ENCODE measurements at places on chromosomes 7 and 10. TPM values are rescaled to one million over a fixed set of nuclear protein-coding genes. Genes with fewer than 3 reads are reported as not detected.
A peak's percentile ranks its signal among the peaks of the same experiment; 100 is the strongest.

DNA sequence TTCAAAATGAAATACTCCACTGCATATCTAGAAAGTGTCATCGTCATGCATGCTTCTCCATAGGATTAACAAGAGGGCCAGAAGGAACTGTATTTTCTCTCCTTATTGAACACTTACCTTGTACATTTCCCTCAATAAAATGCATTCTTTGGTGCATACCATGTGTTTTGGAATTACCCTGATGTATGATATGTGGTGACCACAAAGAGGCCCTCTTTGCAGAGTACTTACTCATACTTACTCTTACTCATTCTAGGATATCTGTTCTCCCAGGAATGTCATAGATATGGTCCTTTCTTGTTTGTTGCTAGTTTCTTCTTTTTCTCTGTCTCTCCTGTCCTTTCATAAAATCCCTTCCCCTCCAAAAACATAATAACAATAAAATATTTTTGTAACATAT, 1087.1 kb upstream of the POT1 start:
- DNase-seq = no peak

GRCh38 chr10:126270111-126270510, 118.2 kb downstream of the ADAM12 start:
- DNase-seq = no peak

DNA sequence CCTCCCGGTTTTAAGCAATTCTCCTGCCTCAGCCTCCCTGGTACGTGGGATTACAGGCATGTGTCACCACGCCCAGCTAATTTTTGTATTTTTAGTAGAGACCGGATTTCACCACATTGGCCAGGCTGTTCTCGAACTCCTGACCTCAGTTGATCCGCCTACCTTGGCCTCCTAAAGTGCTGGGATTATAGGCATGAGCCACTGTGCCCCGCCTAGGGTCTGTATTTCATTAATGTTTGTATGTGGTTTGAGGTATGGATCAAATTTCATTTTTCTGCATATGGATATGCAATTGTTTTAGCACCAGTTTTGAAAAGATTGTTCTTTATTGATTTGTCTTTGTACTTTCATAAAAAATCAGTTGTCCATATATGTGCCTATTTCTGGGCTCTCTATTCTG, 26.0 kb downstream of the CYP26A1 start:
- no peak for DNase-seq

Gene MBL2
- 0.21 TPM for total RNA-seq

- no peak for DNase-seq
Observed at GRCh38 chr7:116709336-116709735, 37.3 kb downstream of the MET start.

Gene NFE2L3
- 6.5 TPM for total RNA-seq

- no peak for DNase-seq
Observed at GRCh38 chr10:2734603-2735002, 332.7 kb upstream of the PFKP start.

GRCh38 chr7:6271060-6271658, 1.3 kb downstream of the CYTH3 start:
- DNase-seq = peak; percentile 56

Gene AMPH
- total RNA-seq = 37.0 TPM

GRCh38 chr10:8254350-8254749, 199.9 kb downstream of the GATA3 start:
- no peak for DNase-seq

GRCh38 chr10:114561008-114561523, 97.0 kb downstream of the ABLIM1 start:
- DNase-seq = no peak
